ENCODE measurements at places on chromosomes 1 and 21.

GRCh38 chr1:71081697-71082080, 854 bp upstream of the ZRANB2 start:
- peak; percentile 20 for DNase-seq

DNA sequence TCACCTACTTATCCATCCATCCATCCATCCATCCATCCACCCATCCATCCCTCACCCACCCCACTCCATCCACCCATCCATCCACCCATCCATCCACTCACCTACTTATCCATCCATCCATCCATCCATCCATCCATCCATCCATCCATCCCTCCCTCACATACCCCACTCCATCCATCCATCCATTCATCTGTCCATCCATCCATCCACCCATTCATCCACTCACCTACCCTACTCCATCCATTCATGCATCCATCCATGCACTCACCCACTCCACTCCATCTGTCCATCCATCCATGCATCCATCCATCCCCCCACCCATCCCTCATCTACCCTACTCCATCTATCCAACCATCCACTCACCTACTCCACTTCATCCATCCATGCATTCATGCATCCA, 34.5 kb downstream of the DHRS3 start:
- DNase-seq = no peak

DNA sequence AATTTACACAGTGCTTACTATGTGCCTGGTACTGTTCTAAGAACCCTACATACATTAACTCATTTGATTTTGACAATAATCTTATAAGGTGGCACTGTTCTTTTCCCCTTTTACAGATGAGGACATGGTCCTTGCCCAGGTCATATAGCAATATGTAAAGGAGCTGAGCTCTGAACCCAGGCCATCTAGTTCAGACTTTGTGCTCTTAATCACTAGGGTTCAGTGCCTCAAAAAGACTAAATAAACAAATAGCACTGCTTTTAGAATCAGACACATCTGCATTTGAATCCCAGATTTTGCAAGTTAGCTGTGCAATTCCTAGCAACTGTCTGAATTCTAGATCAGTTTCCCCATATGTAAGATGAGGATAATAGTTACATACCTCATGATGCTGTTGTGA, 8.7 kb upstream of the BCAR3 start:
- no peak for DNase-seq

GRCh38 chr1:178962853-178963711, 62.6 kb upstream of the FAM20B start:
- DNase-seq = no peak

GRCh38 chr1:97204468-97204867, 482.9 kb downstream of the PTBP2 start:
- DNase-seq = no peak

DNA sequence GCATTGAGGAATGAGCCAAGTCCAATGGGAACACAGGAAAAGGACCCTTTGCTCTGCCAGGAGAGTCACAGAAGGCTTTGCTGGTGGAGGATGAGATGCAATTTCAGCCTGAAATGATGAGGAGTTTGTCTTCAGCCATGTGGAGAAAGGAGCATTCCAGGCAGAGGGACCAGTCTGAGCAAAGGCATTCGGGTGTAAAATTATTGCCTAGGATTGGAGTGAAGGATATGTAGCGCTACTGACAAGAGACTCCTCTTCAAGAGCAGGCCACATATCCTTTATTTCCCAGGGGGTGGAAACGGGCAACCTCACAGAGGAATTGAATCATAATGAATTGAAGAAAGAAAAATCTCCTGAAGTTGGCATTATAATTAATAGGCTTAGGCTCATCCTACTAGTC, 1.1 kb upstream of the CSF1 start:
- DNase-seq = no peak

DNA sequence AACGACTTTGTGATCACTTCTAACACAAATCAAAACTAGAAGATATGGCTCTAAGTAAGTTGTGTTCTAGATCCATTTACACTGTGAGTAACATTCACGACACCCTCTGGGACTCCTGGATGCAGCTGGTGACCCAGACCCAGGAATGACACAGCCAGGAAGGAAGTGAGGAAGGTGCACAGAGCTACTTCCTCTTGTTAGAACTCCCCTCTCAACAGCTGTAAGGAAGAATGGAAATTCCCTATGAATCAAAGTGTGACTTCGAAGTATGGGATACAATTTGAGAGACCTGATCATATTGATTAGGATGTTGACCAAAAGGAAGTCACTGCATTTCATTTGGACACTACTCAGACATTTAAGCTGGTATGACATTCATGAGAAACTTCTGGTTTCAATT, 185.3 kb downstream of the NRIP1 start:
- no peak for DNase-seq

GRCh38 chr21:25691976-25692375, 42.7 kb downstream of the ATP5PF start:
- DNase-seq = peak; percentile 44

GRCh38 chr1:119711804-119712341, at the start of gene PHGDH:
TSS of gene PHGDH (plus strand) at chr1:119711934. CDS start at chr1:119712023, 89 bp downstream.
- peak; percentile 87 for DNase-seq

DNA sequence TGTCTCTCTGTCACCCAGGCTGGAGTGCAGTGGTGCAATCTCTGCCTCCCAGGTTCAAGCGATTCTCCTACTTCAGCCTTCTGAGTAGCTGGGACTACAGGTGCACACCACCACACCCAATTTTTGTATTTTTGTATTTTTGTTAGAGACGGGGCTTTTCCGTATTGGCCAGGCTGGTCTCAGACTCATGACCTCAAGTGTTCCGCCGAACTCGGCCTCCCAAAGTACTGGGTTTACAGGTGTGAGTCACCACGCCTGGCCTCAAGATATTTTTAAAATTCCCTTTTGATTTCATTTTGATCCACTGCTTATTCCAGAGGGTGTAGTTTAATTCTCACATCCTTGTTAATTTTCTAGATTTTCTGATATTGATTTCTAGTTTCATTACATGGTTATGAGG, 3.8 kb downstream of the IFI44L start:
- no peak for DNase-seq

DNA sequence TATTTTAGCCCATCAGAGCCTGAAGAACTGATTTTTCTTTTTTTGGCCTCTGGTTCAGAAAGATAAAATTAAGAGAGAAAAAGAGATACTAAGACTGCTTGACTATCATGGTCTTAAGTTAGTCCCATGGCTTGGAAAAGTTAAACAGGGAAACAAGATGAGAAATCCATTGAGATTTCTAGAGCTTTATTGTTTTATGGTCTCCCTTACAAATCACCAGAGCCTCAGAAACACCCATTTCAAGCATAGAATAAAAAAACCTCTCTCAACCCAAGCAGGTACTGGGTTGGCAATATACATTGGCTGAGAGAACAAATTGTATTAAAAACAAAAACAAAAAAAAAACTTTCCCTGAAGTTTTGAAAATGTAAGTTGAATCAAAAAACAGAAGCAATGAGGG, 3.9 kb downstream of the SELE start:
- no peak for DNase-seq

GRCh38 chr1:223233410-223234169, 90.5 kb upstream of the TLR5 start:
- DNase-seq = peak; percentile 49

- DNase-seq = no peak
These were observed 19.1 kb downstream of the OLFML3 start for GRCh38 chr1:113998361-113998760.

- no peak for DNase-seq
These were observed 29.1 kb downstream of the VTCN1 start for GRCh38 chr1:117181630-117182041.

GRCh38 chr1:200437556-200438203, 27.8 kb upstream of the ZNF281 start:
- peak; percentile 25 for DNase-seq

DNA sequence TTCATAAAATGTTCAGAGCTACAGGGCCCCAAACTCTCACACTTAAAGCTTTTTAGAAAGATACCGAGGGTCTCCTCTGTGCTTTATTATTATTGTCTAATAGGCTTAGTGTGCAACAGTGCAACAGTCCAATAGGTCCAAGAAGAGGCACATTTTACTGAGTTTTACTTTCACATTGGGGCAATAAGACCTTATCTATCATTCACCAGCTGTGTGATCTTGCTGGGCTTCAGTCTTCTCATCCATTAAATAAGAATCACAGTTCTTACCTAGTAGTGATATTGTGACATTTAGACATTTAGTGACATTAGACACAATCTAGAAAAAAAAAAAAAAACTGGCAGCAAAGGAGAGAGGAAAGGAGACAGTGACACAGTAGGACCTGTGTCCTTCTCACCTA, 175.8 kb upstream of the NFIA start:
- no peak for DNase-seq

- DNase-seq = no peak
These were observed 41.1 kb downstream of the KCNJ6 start for GRCh38 chr21:37874904-37875780.

DNA sequence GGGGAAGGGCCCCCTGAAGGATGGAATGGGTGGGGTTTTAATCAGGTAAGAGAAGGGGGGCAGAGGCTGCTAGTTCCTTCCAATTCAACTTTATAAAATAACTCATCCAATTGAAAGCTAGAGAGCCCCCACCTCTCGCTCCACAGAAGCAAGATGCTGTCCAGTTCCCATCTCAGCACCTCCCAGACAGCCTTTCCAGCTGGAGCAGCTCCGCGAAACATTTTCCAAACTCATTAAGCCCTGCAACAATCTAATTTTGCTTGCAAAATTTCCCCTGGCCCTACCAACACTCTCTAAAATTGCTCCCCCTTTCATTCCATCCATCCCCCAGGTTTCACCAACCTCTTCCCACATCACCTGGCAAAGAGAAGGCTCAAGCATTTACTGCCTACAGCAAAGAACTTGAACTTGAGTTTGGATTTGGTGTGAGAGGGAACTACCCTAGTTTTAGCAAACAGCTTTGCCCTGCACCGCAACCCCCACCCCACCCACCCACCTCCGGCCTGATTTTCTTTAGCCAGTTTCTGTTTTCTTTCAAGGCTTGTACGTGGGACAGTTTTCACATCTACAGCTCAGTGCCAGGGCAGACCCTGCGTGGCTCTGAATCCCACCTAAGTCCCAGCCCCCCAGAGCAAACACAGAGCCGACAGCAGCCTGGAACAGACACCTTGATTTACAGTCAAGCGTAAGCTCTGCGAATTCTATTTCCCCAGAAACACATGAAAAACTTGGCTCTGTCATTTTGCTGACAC, 46.7 kb downstream of the SYF2 start:
- no peak for DNase-seq

DNA sequence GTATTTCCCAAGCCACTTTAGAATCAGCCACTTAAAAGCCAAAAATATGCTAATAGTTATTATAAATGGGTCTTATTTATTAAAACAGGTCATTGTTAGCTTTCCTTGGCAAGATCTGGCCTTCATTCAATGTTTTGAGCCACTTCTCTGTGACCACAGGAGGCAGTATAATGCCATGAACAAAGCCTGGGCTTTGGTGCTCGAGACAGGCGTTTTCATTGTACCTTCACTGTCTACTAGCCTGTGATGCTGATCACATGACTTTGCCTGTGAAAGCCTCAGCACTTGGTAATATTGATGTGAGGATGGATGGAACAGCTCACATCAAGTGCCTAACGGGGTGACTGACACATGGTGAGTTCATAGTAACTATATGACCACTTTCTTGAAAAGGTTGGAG, 217.0 kb downstream of the RWDD3 start:
- peak; percentile 2 for DNase-seq

- no peak for DNase-seq
These were observed 214.9 kb downstream of the HLX start for GRCh38 chr1:221093903-221094791.

DNA sequence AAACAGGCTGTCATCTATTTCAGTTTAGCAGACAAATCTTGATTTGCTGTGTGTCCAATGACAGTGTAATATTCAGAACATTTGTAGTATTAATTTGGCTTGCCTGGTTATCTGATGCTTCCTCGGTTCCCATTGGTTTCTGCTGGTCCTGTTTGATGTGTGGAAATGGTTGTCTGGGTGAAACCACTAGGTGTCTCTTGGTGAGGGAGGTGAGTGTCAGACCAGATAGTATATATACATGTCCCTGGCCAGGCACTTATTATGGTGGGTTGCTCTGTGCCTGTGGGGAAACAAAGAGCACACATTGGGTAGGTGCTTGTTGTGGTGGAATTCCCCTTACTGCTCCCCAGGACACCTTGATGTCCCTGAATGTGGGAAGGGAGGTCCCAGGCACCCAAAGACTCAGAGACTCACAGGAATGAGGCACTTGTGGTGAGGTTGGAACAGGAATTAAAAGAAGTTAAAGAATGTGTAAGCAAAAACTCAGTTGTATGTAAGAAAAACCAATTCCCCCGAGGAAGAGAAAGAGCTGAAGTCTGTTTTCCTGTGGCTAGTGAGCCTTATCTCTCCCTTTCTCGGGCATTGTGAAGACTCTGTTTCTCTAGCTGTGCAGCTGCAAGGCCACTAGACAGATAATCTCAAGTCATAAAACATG, 1519.1 kb downstream of the BRINP3 start:
- no peak for DNase-seq

DNA sequence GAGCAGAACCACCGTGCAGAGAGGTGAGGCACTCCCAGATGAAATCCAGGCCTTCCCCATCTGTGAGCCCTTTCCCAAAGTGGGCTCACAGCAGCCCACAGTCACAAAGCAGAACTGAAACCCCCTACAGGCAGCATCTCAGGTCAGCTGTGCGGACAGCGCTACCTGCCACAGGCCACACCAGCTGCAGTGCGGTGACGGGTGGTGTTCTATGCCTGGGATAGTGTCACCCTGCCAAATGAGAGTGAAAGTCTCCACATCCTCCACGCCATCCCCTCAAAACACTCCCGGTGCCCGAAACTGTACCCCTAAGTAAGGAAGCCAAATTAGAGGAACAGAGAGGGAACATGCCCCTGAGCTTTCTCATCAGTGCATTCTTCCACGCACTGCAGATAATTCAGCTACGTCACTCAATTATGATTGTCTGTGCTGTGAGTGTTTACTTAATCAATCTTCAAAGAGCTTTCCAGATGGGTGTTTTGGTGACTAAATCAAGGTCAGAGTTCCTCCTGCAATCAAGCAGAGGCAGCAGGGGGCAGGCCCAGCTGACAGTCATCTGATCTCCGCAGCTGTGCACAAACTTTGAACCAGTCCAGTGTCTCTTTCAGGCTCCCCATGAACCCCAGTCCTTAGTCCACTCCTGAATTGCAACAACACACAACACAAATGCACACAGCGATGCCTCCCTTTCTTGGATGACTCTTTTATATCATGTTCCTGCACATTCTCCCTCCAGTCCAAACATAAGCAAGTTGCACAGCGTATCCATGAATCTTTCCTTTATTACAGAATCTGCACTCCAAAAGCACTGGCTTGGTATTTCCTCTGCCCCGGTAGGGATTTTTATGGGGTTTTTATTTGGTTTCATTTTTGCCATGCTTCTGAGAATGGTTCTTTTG, 150.0 kb downstream of the TOMM20 start:
- DNase-seq = no peak

DNA sequence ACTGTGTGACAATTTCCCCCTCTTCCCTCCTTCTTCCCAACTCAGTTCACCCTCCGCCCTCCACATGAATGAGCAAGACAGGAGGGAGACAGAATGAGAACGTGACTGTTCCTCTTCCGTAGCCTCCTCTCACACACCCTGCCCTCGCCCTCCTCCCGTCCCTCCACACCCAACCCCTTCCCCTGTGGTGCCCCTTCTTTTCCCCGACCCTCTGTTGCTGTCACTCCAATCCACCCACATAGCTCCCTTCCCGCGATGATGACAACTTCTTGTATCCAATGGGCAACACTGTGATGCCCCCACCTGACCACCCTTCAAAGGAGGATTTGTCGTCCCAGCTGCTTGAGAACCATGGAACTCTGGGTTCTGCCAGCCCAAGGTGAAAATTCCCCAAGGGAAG, 41.4 kb upstream of the COX20 start:
- DNase-seq = no peak

Measured in ACHN (cell line).